Dorsolateral prefrontal cortex (tissue), 122 donors: ENCODE measurements at places on chromosomes 11 and 22. TPM values are rescaled to one million over a fixed set of nuclear protein-coding genes. Genes with fewer than 3 reads are reported as not detected.

ACRV1 gene
- total RNA-seq = 1.1 TPM

GGT5 gene
- 27.3 TPM for total RNA-seq

PGR gene
- total RNA-seq = 0.97 TPM

TRIM29 gene
- total RNA-seq = 1.3 TPM

BACE1-AS gene
- 13.0 TPM for total RNA-seq

KCNJ11 gene
- total RNA-seq = 19.7 TPM

OR9Q2 gene
- not detected for total RNA-seq

TMEM45B gene
- total RNA-seq = 0.60 TPM

SPTY2D1 gene
- 14.6 TPM for total RNA-seq

MB gene
- 0.64 TPM for total RNA-seq

SFI1 gene
- total RNA-seq = 52.2 TPM

ART1 gene
- total RNA-seq = not detected

MRGPRF gene
- total RNA-seq = 2.7 TPM

P2RX3 gene
- not detected for total RNA-seq

SMTNL1 gene
- total RNA-seq = not detected
